ENCODE measurements at places on chromosomes 5 and 9.
A peak's percentile ranks its signal among the peaks of the same experiment; 100 is the strongest.

- DNase-seq = peak; percentile 85
These were observed 33.7 kb downstream of the USP20 start for GRCh38 chr9:129868872-129869486.

DNA sequence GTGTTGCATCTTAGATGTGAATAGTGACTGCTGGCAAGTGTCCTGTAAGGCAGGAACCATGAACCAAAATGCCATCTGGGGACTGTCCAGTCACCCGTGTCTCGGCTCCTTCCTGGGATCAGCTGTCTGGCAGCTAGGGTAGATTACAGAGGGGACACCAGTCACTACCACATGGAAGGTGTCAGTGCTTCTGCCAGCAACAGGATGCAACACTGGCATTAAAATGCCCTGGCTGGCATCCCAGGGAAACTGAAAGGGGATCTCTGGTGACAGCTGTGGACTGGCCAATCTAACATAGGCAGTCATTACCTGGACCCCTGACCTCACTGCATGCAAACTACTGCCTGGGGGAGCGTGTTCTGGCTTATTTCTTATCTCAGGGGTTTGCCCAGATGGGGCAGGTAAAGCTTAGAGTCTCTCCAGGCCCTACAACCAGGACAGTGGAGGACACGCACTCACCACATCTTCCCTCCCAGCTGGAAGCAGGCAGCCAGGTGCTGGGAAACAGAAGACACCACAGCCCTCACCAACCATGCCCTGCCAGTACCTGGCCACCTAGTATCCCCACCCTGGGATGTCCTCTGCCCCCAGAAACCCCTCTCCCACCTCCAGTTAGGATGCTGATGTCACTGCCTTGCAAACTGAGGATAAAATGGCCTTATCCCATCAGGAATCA is 83.8 kb downstream of the SEMA4D start:
- DNase-seq = no peak

DNA sequence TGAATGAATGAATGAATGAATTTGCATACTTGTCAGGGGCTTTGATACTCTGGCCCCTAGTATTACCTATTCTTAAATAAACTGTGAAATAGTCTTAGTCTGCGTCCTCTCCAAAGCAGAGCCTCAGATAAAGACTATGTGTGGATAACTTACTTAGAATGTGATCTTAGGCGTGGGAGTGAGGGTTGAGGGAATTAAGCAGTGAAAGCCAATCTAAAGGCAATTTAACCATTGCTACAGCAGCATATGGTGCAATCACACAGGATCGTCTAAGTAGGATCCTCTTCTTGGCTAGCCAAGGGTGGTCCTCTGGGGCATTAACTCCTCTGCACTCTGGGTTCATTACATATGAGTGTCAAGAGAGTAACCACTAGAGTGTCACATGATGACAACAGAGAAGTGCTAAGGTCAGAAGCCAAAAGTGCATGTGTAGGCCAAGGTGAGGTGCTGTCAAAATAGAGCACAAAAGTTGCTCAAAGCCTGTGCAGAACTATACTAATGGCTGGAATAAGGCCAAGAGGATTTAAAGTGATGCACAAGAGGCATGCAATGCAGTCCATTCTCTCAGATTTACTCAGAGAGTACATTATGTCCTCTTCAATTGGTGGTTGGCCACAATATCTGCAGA is 274.4 kb upstream of the SEMA6A start:
- no peak for DNase-seq

DNA sequence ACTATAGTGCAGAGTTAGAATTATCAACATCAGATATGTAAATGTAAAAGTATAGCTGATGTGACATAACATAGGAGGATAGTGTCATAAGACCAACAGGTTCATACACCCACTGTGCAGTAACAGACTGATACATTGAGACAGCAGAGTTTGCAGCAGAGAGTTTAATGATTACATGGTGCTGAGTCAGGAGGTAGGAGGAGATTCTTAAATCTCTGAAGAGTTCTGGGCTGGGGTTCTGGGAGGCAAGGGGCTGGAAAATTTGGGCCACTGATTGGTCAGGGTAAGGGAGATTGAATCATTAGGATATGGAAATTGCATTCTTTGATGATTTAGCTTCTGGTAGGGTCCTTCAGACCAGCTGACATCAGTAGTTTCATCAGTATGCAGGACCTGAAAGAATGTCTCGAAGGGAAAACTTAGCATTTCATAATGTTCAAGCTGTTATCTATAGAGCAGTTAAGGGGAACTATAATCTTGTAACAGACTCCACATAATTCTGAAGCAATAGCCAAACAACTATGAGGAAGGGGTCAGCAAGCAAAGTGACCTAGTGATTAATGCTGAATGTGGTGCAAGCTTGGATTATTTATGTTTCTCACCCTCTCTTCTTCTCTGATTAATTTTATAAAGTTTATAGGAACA is 35.6 kb downstream of the CCL28 start:
- no peak for DNase-seq

Data from stimulated activated CD8-positive, alpha-beta memory T cell treated with anti-CD3 and anti-CD28 coated beads, Interleukin-7, amount 100 ng/mL, for 48 hours (primary cell).